ENCODE measurements at places on chromosomes 12 and 14.

DNA sequence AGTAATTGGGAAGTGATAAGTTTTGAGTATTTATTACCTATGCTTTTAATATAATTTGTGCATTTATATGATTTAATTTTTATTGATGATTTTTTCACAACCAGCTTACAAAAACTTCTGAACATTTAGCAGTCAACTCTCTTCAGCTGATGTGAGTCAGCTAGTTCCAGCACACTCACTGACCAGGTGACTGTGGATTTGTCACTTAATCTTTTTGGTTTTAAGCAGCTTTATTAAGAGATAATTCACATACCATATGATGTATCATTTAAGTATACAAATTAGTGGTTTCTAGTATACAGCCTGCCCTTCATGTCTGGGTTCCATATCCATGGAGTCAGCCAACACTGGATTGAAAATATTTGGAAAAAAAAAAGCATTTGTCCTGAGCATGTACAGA is 103.5 kb downstream of the SYNE2 start:
- no peak for DNase-seq

DNA sequence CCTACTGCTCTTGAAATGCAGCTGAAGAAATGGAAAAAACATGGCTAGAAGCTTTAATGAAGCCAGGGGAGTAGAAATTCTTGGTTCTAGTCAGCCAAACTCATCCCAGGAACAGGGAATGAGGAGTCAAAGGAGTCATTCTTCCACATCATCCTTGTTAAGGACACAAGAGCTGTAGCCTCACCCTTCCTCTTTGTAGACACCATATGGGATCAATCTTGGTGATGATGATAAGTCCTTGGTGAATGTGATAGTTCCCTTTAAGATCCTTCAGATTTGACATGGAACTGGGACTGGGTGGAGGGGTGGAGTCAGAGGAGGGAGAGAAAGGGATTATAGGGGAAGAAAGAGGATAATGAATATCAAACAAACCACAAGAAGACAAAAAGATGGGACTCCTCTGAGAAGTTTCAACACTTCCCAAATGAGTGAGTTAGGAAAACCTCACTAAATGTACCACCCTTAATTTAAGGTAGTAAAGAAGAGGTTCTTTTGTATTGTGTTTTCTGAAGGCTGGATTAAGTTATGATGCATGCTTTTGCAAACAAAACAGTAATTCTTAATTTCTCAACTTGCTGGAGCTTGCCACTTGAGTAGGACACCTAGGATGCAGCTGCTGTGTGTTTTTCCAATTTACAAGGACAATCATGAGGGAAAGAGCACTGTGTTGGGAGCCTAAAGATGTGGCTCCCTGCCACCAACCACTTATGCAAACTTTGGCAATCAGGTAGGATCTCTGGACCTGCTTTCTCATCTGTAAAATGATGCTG is 104.0 kb downstream of the WIF1 start:
- DNase-seq = no peak

DNA sequence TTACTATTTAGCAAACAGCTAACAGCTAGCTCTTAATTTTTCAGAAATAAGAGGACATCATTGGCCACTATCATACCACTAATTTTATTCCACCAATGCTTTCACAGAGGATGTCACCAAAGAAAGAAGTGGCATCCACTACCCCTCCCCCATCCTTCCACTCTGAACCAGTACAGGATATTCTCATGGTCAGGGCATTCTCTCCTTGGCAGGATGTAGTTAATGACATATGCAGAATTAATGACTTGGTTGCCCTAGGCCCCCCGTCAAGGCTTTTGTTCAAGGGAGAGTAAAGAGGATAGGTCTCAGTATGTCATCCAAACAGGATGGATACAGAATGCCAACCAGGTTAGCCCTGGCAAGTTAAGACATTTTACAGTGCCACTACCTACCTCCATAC is 18.9 kb upstream of the NUP107 start:
- DNase-seq = no peak

- DNase-seq = no peak
Observed at GRCh38 chr12:66836623-66837310, 157.9 kb upstream of the GRIP1 start.

- no peak for DNase-seq
Observed at GRCh38 chr12:12212769-12213168, 54.1 kb downstream of the LRP6 start.

- DNase-seq = no peak
Observed at GRCh38 chr12:91617818-91618217, 435.2 kb upstream of the DCN start.

DNA sequence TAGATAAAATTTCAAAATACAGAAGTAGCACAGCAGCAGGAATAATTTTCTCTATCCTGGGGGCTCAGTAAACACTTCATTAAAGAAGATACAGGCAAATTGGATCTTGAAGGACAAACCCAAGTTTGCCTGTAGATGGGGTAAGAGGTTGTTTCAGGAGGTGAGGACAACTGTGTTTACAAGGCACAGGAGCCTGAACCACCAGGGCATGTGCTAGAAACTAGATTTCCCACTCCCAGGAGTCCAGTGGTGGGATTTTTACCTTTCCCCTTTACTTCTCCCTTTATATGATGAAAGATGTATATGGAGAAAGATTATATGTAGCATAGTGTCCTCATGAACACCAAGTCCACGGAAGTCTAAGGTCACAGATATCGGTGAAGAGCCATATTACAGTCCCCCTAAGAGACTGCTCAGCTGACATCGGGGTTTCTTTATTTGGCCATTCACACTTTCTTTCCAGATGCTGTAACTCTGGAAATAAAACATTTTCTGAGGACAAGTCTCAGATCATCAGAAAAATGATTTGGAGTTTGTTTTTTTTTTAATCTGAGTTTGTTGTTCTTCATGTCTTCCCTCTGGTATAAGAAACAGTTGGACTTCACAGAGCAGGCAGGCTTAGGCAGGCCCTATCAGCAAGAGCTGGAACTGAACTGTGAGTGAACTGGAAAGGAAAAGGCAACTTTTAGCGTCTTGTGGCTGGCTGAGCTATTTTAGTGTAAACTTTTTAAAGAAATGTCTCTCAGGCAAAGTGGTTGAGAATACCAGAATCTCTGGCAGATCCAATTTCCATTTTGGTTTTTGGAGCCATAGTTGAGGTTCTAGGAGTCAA is 8.0 kb upstream of the EVL start:
- no peak for DNase-seq

- DNase-seq = no peak
Observed at GRCh38 chr14:50620341-50620740, 47.8 kb downstream of the SAV1 start.

DNA sequence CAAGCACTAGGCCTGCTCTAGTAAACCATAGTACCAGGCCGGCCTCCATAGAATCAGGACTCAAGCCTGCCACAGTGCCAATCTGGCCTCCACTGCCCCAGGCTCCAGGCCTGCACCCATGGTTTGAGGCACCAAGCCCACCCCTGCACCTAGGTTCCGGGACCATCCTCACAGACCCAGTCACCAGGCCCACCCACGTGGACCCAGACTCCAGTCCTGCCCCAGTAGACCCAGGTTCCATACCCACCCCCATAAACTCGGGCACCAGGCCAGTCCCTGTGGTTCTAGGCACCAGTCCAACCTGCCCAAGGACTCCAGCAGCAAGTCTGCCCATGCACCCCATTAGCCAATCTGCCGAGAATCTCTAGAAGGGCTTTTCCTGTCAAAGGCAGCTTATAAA is 501.8 kb upstream of the TMPO start:
- no peak for DNase-seq

DNA sequence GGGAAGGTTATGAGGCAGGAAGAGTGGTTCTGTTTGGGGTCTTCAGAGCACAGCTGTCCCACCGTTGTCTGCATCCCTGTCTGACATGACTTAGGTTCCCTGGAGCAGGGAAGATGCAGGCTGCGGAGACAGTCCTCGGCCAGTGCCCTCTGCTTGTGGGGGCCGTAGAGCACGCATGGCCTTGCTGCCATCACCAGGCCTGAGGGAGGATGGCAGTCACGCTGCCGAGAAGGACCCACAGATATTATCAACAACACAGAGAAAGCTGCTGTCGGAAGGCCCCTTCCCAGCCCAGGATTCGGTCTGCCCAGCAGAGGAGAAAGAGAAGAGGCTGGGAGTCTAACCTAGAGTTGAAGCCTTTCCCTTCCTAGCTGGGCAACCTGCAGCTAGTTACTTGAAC is 35.0 kb downstream of the ERH start:
- no peak for DNase-seq

- peak; percentile 69 for DNase-seq
Observed at GRCh38 chr12:53267999-53268629, at the start of gene ESPL1. ESPL1 (plus strand) TSS chr12:53268299; CDS start chr12:53268767, 468 bp downstream.

Measured in stimulated activated CD4-positive, alpha-beta T cell treated with anti-CD3 and anti-CD28 coated beads, Interleukin-15, amount 100 ng/mL, for 1 hour (primary cell).